ENCODE measurements at places on chromosomes 2 and 18. TPM values are rescaled to one million over a fixed set of nuclear protein-coding genes. Genes with fewer than 3 reads are reported as not detected.

The NFATC1 gene
- 18.7 TPM for total RNA-seq

The CNPPD1 gene
- 24.1 TPM for total RNA-seq

The SPATA3 gene
- not detected for total RNA-seq

The UBXN2A gene
- total RNA-seq, result 18.8 TPM

The ITGB1BP1 gene
- total RNA-seq, result 39.1 TPM

- no peak for DNase-seq
Measured at GRCh38 chr2:215238485-215239098, 73.3 kb upstream of the ATIC start.

- no peak for DNase-seq
Measured at GRCh38 chr18:32219431-32220018, 29.7 kb downstream of the MEP1B start.

DNA sequence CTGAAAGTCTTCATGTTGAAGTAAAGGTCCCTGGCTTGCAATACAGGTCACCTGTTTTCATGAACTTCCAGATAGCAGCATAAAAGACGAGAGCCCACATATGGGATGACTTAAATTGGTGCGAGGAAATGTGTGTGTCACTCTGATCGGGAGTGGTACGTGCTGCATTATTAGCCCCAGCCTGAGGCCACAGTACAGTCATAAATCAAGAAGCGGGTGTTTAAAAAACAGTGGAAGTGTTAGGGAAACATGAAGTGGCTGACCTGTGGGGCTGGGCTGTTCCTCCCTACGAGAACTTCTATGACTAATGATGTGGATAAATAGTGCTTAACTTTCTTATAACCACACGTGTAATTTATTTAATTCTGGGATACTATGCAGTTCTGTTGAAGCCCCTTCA, 24.4 kb downstream of the RDH14 start:
- no peak for DNase-seq

GRCh38 chr2:60699617-60700016, 56.5 kb upstream of the PAPOLG start:
- DNase-seq, result no peak

DNA sequence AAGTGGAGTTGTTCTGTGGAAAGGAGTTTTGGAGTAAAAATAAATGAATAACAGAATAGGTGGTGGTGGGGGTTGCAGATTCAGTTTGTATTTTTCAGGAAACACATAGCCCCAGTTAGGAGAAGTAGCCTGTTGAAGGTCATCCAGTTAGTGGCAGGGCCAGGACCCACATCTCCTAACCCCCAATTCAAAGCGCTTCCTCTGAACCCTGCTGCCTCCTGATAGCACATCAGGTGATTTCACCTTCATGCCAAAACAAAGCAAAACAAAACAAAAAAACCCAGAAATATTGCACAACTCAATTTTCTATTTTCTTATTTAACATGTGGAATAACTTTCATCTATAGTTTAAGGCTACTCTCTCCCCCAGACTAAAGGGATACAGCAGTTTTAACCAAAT, 112.3 kb upstream of the UGP2 start:
- DNase-seq, result no peak

GRCh38 chr2:25905126-25905525, 26.8 kb upstream of the ASXL2 start:
- DNase-seq, result no peak

DNA sequence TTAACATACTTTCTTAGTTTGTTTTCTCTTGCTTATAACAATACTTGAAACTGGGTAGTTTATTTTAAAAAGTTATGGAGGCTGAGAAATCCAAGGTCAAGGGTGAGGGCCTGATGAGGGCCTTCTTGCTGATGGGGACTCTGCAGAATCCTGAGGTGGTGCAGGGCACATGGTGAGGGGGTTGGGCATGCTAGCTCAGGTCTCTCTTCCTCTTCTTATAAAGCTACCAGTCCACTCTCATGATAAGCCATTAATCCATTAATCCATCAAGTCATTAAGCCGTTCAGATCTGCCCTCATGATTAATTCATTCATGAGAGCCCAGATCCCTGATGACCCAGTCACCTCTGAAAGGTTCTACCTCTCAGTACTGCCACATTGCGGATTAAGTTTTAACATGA, 21.4 kb downstream of the ALMS1 start:
- DNase-seq, result no peak

DNA sequence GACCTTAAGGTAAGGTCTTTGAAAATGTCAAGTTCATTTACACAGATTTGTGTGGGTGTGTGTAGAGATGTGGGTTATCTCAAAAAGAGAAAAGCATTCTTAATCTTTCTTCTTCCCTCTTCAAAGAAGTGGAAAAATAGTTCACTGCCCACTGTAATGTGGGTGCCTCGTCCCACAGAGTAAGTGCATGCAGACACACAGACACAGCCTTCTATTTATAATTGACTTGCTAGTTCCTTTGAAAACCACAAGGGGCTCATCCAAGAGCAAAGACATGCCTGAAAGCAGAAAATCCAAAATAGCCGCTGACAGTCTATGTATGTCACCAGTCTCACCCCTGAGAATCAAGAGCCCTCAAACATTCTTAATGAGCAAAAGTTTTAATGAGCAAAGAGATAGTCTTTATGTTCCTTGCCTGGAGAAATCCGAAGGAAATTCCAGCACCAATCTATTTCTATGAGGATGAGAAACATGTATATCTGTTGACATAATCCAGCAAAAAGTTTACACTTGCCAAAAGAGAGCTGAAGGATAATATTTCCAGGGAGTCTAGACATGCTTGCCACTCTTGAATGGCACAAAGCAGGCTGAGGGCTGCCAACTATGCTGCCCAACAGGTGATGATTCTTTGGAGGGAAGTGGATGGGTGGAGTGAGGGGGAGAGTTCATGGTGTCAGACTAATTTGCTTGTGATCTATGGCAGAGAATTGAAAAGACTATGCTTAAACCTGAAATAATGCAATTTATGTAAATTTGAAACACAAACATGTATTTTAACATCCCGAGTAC, 93.9 kb downstream of the ACVR1 start:
- peak; percentile 24 for DNase-seq

- DNase-seq, result no peak
Measured at GRCh38 chr18:48348739-48349138, 60.4 kb downstream of the ZBTB7C start.

DNA sequence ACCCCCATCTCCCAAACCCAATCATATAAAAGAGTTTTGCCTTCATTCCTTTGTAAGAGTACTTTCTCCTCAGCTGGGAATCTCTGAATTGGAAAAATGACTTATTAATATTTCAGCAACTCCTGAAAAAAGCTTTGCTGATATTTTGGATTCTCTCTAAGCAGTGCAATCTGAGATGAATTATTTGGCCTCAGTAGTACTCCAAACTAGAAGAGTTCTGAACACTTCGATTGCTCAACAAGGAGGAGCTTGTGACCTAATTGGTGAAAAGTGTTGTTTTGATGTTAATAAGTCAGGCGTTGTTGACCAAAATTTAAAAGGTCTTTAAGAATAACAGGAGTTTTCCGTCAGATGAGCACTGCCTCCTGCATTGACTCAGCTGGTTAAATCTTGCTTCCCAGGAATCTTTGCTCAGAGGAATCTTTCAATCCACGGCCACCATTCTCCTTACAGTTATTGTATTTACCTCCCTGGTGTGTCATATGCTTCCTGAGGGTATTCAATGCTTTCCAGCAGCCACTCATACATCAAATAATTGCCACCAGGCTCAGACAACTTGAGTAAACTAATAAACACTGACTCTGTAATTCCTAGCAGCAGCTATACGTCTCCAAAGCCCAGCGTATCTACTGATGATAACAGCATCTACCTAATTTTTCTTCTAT, 24.5 kb upstream of the LIPG start:
- no peak for DNase-seq

GRCh38 chr18:63264871-63265270, 54.7 kb downstream of the BCL2 start:
- no peak for DNase-seq

DNA sequence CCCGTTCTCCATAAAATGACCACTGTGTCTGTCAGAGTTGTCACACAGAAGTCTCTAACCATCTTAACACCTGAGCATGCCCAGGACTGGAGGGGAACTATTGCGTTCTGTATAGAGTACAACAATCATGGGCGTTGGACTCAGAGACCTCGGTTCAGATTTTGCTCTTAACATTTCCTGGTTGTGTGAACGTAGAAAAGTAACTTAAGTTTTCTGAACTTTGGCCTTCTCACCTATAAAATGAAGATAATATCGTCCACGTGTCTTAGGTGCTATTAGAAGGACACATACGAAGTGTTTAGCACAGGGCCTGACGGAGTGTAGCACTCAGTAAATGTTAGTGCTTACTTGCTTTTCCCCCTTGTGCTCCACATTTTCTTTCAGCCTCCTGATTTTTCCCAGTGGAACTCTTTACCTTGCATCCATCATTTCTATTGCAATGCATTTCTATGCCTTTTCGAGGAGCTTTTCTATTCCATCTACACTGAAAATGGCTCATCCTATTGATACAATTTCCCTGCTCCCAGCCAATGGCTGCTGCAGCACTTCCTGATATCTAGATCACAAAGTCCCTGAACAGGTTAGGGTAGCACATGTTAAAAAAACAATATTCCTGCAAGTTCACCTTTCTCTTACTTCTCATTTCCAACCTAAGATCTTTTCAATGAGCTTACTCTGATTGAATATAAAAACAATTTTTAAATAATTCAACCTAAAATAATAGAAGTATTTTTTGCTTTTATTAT, 22.7 kb downstream of the DPP10 start:
- DNase-seq, result no peak

DNA sequence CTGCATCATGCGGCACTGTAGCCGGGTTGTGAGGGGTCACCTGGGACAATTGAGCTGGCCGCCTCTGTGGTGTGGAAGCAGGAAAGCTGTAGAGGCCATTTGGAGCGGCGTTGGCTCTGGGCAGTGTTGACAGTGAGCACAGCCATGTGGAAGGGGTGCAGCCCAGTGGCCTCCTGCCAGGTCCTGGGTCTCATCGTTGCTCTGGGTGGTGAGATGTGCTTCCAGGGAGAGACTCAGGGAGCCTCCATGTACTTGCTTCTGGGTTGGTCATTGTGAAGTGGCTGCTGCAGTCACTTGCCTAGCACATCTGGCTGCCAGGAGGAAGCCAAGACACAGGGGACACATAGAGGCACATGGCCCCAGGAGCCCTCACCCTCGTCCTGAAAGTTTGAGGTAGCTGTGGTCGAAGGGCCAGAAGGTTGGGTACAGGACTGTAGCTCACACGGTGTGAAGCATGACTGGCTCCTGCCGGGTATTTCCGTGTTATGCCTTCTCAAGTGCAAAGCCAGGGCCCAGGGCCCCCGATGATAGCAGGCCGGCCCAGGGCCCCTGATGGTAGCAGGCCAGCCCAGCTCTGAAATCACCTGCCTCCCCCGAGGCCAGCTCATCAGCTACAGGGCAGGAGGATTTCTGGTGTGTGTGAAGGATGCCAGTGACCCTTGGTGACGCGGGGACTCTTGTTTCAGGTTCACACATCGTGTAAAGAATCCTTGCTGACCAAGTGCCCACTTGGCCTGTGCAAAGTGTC, 82.6 kb downstream of the DGKD start:
- no peak for DNase-seq

GRCh38 chr2:64081046-64081445, 61.8 kb upstream of the VPS54 start:
- no peak for DNase-seq

DNA sequence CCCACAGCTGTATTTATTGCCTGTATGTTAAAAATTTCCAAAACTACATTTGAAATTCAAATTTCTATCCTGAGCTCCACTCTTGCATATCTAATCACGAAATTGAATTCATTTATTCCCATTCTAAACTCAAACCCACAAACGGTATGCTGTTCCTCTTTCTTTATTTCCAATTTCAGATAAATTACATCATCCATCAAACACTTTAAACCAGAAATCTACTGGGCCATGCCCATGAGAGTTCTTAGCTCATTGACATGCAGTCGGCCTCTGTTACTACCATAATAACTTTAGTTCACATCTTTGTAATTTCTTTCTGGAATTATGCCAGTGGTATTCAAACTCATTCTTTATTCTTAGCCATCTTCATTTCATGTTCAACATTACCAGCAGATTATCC, 100.3 kb downstream of the COL3A1 start:
- no peak for DNase-seq

- DNase-seq, result no peak
Measured at GRCh38 chr2:37773371-37774130, 102.1 kb upstream of the CDC42EP3 start.

- no peak for DNase-seq
Measured at GRCh38 chr2:235113854-235114253, 162.0 kb downstream of the SH3BP4 start.

DNA sequence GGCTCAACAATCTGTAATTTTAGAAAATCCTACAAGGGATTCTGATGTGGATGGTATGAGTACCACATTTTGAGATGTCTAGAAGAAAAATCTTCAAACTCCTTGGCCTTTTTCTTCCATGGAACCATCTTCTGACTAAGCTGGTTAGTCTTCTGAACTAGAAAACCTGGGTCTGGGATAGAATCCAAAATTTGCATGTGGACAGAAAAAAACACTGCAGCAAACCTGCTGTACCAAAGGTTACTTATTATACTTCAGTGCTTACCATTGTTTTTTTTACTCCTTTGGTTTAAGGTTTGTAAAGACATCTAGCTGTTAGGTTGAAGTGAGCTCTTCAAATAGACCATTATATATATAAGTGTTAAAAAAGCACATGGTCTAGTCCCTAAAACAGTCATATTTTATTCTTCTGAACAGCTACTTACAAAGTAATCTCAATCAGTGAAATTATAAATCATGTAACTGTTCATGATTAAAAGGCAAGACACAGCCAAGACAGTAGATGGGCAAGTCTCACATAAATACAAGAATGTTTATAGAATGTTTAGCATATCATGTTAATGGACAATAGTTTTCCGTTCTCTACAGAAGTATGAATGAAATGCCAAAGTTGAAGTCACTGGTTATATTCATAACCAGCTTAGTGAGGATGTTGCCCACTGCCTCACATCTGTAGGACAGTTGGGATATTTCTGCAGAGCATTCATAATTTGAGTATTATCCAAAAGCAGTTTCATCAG, 85.5 kb downstream of the ORC4 start:
- DNase-seq, result no peak

- no peak for DNase-seq
Measured at GRCh38 chr2:225070811-225071210, 28.5 kb upstream of the DOCK10 start.

Data from skin of body (tissue), 3 donors.